ENCODE measurements at places on chromosomes 16 and 17.

GRCh38 chr16:26712876-26713275 is 353.9 kb upstream of the C16orf82 start:
- DNase-seq: no peak

DNA sequence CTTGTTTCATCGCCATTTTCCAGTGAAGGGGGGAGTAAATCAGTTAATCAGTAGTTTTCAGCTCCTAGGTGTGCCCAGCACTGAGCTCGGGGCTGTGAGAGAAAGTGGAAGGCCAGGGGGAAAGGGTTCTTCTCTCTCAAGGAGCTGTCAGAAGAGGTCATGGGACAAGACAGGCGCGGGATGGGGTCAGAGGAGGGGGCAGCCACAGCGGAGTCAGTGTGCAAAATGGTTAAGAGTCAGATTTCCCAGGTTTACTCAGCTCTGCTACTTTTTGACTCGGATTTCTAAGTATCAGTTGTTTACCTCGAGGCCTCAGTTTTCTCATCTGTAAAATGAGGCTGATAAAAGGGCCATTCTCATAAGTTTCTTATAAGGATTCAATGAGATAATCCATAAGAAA is 4.3 kb upstream of the XYLT1 start:
- DNase-seq: no peak

DNA sequence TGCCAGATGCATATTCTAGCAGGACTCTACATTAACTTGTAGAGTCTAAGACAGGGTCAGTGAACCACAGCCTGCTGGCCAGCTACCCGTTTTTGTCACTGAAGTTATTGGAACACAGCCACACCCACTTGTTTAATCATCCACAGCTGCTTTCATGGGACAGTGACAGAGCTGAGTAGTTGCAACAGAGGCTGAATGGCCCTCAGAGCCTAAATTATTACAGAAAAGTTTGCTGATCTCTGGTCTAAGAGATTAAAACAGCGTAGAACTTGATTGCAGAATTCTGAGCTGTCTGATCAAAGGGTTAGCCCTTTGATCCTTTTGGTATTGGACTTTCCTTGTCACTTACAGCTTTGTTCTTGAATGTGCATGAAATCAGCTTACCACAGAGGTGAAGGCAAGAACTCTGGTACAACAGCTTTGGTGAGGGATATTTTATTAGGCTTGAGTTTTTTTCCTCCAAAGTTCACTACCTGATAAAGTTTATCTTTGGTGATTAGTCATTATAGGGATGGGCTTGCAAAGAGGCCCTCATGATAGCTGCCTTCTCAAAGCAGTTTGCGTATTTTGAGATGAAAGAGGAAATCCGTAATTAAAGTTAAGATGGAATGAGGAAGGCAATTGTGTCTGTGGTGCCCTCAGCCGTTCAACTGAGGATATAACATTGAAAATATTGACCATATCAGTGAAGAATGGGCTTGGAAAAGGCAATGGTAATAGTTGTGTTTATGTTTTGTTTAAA is 23.6 kb downstream of the ALDH3A2 start:
- no peak for DNase-seq

- no peak for DNase-seq
Measured at GRCh38 chr16:57526498-57526897, 9.9 kb downstream of the CCDC102A start.
